ENCODE measurements at places on chromosomes 7 and 10.

- DNase-seq: no peak
Measured at GRCh38 chr10:121369616-121370015, 228.6 kb downstream of the FGFR2 start.

GRCh38 chr7:24231493-24231892, 52.5 kb upstream of the NPY start:
- DNase-seq: no peak

- no peak for DNase-seq
Measured at GRCh38 chr10:108112218-108112617, 947.7 kb upstream of the SORCS1 start.

DNA sequence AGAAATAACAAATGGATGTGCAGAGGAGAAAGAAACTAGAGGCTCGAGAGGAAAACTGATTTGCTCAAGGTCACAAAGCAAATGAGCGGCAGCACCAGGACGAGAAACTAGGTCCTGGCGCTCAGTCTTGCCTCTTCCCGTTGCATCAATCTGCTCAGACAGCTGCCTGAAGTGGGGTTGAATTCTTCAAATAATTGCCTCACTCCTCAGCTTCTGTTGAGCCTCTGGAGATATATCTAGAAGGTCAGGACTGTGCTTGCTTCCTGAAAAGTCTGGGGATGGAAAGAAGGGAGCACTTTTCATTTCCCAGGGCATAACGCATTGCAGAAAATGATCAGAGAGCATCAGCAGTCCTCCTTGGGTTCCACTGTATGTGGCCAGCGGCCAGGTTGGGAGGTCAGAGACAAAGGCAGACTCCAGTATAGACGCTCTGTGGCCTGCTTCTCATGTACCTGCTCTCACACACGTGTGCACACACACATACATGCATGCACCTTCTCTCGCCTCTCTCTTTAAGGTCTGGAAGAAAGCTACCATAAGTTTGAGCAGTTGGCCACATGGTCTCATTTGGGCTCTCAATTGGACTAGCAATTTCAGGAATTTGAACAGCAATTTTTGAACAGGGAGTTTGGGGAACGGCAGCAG, 83.7 kb upstream of the DUSP5 start:
- no peak for DNase-seq

DNA sequence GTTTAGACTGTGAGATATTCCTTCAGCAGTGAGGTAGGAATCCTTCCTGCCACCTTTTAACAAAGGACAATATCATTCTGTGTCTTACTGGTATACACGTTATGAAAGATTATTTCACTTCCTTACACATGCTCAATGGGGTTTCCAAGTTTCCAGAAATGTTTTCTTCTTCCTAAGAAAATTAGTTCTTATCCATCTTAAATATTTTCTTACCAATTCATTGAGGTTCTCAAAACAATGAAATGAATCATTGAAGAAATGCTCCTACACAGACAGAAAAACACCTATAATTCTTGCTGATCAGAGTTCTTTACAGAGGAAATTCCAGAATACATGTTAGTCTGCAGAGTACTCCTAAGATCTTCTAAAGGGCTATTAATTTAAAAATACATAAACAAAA, 51.4 kb upstream of the SEC61G start:
- DNase-seq: no peak

DNA sequence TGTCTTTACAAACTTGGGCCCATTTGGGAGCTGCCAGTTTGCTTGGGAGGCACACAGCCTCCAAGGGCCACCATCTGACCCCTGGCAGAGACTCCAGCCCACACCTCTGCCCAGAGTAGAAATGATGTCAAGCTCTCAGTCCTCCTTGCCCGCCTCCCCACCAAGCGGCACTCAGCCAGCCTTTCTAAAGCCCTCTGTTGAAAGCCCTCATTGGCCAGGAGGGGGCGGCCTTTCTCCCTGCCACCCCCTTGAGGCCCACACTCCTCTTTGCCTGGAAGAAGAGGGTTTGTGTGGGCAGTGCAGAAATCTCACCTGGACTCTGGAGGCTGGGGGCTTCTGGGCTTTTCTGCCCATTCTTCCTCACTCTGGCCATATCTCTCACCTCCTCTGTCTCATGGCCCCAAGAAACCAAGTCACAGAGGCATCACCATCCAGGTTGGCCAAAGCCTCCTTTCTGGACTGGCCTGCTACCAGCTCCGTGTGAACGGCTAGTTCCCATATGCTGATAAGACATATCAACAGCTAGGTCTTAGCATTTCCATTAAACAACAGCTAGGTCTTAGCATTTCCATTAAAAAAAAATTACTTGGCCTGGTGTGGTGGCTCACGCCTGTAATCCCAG, 36.1 kb downstream of the UBTD1 start:
- no peak for DNase-seq

DNA sequence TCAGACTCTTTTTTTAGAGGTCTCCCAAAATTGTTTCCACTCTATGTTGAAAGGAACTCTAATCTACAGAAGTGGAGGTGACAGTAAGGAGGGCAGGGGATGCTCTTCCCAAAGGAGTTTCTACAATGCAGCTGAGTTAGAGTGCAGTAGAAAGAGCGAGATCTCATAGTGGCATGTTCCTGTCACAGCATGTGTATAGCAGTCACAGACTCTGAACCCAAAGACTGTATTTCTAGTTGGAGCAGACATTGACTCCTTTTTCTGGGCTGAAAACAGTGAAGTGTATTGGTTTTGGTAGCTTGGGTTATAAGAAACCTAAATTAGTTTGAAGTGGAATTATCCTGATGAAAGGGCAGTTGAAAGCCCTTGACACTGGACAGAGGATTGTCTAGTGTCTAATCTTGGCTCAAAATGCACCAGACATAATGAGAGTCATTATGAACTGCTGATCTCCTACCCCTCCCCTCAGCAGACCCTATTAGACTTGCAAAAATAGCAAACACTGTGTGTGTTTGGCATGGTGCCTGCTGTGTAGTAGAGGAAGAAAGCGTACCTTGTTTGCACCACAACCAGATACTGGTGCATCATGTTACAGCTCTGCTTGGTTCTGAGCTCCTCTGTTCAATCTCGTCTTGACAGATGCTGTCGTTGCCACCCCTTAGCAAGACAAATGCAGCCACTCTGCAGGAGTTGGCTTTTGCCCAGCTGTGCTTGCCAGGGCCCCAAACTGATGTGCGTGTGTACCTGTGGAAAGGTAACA, 336.0 kb downstream of the AUTS2 start:
- DNase-seq: no peak

DNA sequence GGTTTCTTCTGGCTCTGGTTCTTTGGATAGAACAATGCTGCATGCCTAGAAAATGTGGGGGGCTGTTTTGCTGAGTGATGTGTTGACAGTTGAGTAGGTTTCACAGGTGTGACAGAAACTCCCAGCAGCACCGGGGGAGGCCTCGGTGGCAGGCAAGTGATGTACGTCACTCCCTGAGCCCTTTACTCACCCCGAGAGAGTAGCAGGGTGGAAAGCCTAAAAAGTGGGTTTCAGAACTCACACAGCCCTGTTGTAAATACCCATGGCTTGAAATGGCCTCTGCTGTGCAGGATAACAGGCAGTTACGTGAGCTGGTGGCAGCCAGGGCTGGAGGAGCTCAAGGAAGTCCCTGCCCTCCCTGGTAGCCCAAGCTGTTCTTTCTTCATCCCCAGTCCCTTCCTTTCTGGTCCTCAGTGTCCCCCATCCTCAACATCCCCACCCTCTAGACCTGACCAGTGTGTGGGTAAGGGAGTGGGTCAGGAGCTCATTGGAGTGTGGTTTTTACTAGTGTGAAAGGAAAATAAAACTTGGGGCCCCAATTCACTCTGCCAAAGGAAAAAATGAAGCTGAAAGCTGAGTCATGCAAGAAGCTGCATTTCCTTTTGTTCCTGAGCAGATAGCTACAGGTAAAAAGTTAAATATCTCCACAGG, 258.1 kb downstream of the STK31 start:
- no peak for DNase-seq

GRCh38 chr10:81414038-81414437, 461.0 kb upstream of the NRG3 start:
- DNase-seq: no peak

DNA sequence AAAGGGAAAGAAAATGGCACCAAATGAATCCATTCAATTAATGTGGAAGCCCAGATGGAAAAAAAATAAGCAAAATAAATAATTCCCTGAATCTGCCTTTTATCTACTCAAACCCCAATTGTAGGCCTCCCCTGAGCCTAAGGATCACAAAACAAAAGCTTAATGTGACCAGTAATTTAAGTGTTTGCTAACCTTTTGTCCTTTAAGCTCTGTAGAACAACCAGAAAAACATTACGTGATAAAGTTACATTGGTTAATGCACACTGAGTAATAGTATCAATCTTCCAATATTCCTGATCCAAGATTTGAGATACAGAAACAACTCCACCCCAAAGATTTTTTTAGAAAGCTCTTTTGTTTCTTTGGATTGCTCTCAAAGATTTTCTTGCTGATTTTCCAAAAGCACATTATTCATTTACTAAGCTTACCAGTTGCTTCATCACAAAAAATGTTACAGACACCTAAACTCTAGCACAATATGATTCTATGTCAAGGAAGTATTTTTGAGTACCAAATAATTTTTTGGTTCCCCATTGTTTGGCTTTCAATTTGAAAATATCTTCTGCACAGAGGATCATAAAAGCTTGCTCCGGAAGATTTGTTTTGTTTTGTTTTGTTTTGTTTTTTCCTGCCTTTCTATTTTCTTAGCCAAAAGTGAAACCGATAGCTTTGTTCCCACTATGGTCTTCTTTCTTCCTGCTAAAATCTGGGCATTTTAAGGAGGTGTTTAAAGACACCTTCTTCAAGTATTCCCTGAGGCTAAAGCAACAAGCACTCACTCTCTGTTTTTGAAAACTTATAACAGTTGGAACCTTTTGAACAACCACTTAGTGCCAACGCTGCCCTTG, 54.2 kb downstream of the TRIL start:
- DNase-seq: no peak

GRCh38 chr10:79995979-79996634, 47.2 kb upstream of the SFTPD start:
- no peak for DNase-seq

DNA sequence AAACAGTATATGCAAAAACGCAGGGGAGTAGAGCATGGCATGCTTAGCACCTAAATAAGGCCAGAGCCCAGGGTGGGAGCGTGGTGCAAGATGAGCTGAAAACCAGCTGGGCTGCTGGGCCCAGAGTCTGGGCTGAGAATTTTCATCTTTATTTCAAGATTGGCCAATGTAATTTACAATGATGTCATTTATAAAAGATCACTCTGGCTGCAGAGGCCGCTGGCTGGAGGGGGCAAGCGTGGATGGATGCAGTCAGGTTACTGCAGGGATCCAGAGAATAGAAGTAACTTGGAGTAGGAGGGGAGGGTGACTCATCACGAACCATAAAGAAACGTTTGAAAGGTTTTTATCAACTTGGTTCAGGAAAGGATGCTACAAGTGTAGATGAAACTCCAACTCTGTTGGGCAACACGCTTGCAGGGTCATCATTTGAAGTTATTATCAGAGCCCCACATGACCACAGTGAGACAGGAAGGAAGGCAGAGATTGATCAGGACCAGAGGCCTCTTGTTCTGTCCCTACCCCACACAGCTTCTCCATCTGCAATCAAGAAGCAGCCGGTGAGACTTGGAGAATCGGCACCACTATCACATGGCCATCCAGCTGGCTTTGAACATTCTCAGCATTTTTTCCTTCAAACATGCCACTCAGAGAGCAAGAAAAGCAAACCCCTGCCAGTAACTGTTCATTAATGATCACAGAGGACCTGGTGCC, 49.2 kb downstream of the ODAD2 start:
- no peak for DNase-seq

DNA sequence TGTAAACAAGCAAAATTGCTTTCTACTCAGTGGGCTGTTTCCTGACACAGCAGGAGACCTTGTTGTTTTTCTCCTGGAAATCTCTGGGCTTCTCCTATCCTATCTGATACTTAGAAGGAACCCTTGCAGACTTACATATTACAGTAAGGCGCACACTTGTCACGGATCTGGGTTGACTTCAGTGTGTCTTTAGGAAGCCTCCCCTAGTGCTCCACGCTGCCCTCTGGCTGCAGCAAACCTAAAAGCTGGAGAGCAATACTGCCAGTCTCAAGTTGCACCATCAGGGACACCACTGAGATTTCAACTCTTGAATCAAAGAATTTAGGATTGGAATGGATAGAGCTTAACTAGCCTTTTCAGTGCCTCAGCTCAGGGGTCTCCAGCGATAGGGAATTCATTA, 495.3 kb downstream of the LRMDA start:
- DNase-seq: no peak

DNA sequence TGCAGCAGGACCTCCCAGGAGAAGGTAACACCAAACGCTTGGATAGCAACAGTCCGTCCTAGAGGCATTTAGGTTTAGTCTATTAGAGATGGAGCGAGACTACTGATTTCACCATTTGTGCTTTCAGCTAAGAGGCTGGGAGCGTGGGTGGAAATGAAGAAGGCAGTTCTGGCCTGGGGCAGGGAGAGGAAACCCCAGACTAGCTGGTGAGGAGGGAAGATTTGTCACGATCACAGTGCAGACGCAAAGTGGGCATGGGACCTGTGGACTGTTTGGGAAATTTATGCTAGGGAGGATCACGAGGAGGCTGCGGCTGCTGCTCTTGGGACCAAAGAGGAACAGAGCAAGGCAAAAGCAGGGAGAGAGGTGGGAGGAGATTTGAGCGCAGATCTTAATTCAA, 130.4 kb upstream of the AOAH start:
- no peak for DNase-seq

GRCh38 chr10:51031950-51032349, 42.3 kb upstream of the PRKG1 start:
- no peak for DNase-seq

DNA sequence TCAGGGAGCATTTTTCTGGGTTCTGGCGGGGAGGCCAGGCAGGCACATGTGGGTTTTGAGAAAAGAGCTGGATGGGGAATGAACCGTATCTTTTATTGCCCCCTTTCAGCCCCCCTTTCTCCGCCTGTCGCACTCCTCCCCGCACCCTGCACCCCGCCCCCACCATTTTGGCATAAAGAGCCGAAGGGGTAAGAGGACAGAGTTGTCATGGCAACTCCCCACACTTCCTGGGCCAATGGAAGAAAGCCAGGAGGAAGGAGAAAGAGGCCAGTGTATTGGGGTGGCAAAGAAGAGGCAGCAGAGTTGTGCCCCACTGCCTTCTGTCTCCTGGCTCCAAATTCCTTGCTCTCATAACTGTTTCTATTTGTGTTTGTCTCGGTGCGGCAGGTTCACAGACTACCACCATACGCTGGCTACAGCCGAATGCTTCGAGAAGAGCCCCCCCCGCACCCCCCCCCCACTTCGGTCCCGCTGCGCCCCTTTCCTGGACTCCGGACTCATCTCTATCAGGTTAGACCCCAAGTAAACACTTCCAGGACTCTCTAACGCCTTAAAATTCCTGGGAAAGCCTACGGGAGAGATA, 3.4 kb downstream of the KCNIP2 start:
- DNase-seq: no peak

- no peak for DNase-seq
Measured at GRCh38 chr7:116952635-116953371, 498 bp upstream of the ST7 start.

DNA sequence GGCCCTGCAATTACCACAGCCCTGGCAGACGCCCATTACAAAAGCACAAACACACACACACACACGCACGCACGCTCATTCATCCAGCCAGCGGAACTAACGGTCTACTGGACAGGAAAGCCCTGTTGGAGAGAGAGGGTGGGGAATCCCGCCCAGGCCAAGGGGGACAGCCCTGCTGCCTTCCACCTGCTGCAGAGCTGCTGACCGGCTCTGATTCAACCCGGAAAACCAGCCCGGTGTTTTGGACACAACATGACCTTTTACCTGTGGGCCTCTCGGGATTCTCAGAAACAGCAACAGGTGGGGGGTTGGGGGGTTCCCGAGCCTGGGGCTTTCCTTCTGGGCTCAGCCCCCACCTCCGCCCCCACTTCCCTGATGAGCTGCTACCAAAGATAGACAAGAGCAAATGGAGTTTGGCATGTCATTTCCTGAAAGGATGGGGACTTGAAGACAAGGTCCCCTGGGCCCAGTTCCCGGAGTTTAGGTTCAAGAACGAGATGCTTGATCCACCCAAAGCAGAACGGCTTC, 18.5 kb upstream of the SERPINE1 start:
- no peak for DNase-seq
